HuH-7 (cell line): ENCODE measurements at places on chromosomes 6 and 20.

DNA sequence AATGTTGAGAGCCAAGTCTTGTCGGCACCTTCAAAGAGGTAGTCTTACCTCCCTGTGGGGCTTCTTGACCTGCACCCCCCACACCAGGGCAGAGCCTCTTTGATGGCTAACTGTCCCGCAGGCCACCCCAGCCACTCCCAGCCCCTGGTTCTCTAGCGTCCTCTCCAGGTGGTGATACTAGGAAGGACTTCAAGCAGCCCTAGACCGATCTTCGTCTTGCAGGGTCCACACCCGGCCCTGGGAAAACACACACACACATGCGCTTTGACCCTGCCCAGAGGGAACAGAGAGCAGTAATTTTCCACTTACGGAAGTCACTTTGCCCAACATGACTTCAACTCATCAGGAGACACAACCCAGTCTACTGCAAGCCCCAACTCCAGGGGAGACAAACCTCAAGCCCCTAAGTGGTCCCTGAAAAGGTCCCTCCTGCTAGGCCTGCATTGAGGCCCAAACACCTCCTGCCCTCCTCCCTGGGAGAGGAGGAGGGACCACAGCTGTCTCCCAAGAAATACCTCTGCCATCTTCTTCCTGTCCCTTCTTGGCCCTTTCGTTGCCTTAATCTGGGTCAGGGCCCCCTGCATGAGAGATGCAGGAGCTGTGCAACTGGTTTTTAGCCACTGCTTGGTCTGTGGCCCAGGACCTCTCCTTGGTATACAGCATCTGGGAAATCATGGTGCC lies 2.9 kb upstream of the BPIFB1 start:
- no peak for DNase-seq

- peak; percentile 36 for DNase-seq
Measured at GRCh38 chr6:116531675-116532570, 13.6 kb downstream of the TRAPPC3L start.

DNA sequence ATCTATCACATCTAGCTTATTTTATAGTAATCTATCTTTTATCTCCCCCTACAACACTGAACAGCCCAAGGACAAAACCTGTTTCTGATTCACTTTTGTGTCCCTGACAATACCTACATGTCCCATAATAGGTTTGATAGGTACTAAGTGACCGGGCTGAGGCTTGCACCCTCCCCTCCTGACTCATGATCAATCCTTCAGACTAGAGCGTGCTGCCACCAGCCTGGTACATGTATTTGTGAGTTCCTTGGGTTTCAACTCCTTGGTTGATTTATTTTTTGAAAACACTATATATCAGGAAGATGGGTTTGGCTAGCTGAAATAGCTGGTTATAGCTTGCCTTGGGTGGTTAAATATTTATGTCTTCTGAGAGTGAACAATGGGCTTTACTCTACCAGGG lies 41.6 kb upstream of the RAB23 start:
- no peak for DNase-seq

DNA sequence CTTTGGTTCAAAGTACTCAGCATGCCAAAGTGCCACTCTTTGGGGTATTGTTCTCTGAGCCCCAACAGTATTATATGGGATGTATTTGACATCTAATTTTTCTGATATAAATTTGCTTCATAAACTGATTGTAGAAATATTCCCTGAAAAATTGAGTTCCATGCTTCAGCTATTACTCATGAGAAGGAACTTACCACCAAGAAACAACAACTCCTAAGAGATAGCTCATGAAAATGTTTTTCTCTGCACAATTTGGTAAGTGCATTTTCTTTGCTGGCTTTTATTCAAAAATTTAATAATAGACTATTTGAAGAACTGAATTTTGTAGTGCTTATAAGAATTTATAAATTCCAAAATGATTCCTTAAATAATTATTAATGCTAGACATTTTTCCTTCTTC lies 12.8 kb upstream of the TPD52L1 start:
- no peak for DNase-seq

DNA sequence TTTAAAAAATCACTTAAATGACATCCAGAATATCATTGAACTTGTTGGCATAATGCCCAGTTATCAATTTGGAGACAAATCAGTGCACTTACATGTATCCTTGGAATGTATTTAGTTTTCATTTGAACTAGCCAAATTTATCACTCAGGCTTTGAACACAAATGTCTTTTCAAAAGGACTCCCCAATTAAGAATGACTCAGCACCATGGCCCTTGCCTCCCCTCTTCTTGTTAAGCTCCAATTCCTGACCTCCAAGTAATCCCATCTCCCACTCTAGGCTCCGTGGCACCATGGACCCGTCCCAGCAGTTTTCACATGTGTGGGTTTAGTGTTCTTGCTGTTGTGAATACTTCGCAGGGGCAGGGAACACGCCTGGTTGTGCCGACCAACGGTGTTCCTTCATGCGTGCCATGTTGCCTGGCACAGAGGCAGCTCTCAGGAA lies 2.7 kb downstream of the AKAP12 start:
- no peak for DNase-seq
